Thyroid gland (tissue), 4 donors: ENCODE measurements at places on chromosomes 2 and 18.
A peak's percentile ranks its signal among the peaks of the same experiment; 100 is the strongest.

- DNase-seq: no peak
These were observed 64.8 kb upstream of the RND3 start for GRCh38 chr2:150552041-150552820.

DNA sequence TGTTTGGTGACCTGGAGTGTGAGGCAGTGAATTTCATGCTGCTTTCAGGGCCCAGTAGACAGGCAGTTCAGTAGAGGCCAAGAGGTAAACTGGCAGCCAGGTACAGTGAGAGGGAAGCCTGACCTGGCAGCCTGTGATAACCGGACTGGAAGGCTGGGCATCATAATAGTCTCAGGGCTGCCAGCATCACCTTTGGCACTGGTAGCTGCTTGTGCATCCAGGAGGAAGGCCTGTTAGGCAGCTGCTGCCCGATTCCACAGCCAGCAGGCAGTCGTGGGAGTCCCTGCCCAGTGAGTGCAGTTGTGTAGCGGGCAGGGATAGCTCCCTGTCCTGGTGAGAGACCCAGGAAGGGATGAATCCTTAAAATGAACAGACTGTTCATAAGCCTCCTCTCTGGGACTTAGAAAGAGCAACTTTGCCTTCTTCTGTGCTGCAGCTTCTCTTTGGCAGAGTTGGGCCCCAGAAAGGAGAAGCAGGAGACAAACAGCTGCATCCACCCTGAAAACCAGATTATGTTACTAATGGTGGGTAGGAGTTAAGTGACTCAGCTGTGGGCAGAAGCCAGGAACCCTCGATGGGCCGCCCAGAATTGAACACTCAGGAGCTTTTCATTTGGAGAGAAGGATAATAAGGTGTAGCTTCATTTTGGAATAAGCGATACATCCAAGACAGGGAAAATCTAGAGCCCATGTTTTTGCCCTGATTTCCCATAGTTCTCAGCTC is 8.1 kb upstream of the GPBAR1 start:
- DNase-seq: no peak

- DNase-seq: peak; percentile 63
These were observed 706 bp upstream of the BCL11A start for GRCh38 chr2:60554074-60554645.

GRCh38 chr18:49149011-49149410 is 198.2 kb upstream of the SMAD7 start:
- no peak for DNase-seq

DNA sequence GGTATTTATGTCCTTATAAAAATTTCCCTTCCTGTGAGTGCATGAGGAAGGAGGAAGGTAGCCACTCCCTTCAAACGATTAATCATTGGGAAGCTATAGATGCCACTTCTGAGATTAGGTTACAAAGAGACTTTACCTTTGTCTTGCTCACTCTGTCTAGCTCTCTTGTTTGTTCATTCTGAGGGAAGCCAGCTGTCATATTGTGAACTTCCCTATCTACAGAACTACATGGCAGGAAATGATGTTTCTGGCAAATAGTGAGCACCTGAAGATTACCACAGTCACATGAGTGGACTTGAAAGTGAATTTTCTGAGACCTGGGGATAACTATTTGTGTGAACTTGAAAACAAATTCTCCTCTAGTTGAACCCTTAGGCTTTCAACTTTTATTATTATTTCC is 776.8 kb downstream of the CCDC85A start:
- DNase-seq: no peak
